NCI-H1417 (cell line): ENCODE measurements at places on chromosomes 1 and 21.

DNA sequence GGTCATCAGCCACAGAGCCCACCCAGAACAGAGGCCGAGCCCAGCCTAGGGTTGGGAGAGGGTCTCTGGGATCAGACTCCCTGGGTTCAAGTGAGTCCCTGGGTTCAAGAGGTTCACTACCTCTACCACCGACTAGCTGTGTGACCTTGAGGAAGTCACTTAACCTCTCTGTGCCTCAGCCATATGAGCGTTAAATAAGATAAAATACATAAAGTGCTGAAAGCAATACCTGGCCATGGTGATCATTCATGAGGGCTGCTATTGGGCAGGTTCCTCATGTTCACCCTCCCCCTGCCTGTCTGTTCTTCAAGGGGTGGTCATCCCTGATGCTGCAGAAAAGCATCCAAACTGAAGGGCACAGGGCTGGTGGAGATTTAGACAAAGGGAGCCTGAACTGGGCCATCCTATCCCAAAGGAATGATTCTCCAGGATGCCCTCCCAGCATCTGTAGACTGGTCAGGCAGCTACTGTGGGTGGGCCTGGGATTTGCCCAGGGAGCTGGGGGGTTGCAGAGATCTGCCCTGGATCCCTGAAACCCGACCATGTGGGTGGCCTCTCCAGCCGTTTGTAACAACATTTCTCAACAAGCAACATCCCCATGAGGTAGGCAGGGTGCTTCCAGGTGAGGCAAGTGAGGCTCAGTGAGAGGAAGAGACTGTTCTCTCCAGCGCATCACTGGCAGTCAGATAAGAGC lies 196.6 kb downstream of the MATN1 start:
- no peak for DNase-seq

GRCh38 chr1:51942281-51942680 lies 48.2 kb downstream of the RAB3B start:
- DNase-seq, result no peak

- peak; percentile 98 for DNase-seq
These were observed 473 bp upstream of the LYST start for GRCh38 chr1:235866913-235867845.

DNA sequence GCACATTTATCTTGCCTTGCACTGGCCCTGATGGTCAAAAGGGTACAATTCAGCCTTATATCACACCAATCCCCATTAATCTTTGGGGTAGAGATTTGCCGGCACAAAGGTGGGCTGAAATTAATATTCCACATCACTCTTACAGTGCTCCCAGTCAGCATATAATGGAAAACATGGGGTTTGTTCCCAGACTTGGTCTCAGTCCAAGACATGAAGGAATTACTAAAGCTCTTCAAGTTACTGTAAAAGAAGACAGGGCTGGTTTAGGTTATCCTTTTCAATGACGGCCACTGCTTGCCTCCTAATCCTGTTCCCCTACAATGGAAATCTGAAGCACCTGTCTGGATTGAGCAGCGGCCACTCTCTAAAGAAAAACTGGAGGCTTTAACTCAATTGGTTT lies 160.7 kb downstream of the IER5 start:
- no peak for DNase-seq

GRCh38 chr1:172719694-172720138 lies 60.8 kb downstream of the FASLG start:
- DNase-seq, result peak; percentile 69

- DNase-seq, result no peak
These were observed 88.3 kb downstream of the AK5 start for GRCh38 chr1:77370161-77370560.

- DNase-seq, result no peak
These were observed 65.5 kb upstream of the LAPTM5 start for GRCh38 chr1:30822966-30823581.

DNA sequence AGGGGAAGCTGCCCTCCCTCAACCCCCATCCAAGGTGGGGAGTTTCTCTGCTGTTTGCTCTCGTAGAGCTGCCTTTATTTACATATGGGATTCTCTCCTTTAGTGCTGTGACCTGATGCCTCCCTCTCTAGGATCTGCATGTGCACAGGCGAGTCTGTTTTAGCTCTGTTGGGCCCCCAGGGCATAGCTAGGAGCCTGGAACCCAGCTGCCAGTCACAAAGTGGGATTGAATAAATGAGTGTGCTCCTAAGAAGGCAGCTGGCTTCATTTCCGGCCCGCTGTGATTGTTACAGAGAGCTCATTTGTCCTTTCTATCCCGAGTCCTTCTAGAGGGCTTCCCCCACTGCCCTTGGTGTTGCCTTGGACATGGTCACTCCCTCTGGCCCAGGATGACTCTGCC lies 176.6 kb downstream of the GRIK3 start:
- peak; percentile 84 for DNase-seq

- DNase-seq, result no peak
These were observed 3.9 kb downstream of the FNDC7 start for GRCh38 chr1:108716437-108717230.
